Activated naive CD8-positive, alpha-beta T cell treated with anti-CD3 and anti-CD28 coated beads, Interleukin-2, amount 50 U/mL, for 24 hours (primary cell): ENCODE measurements at places on chromosomes 7 and 10.
A peak's percentile ranks its signal among the peaks of the same experiment; 100 is the strongest.

DNA sequence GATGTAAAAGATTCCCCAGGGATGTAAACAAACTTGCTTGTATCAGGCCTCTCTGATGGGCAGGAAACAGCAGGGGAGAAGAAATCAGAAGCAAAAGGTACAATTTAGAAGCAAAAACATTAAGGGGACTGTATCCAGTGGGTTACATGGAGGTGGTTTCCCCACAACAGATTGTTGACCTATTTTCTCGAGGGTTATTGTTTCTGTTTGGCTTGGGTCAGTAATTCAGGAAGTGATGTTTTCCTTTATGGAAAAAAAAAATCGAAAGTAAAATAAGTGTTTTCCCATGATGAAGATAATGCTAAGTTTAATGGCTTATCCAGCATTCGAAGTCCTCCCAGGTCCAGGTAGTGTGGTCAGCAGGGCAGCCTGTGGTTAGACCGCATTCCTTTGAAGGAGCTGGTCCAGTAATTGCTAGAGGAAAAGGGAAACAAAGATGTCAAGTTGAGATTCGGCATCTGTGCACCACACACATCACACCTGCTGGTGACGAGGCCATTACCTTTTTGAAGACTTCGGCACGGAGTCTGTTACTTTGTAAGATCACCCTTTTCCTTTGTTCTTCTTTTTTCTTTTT, 37.3 kb upstream of the ADAM12 start:
- no peak for DNase-seq

- no peak for DNase-seq
Measured at GRCh38 chr7:140679186-140679585, 6.4 kb downstream of the ADCK2 start.

DNA sequence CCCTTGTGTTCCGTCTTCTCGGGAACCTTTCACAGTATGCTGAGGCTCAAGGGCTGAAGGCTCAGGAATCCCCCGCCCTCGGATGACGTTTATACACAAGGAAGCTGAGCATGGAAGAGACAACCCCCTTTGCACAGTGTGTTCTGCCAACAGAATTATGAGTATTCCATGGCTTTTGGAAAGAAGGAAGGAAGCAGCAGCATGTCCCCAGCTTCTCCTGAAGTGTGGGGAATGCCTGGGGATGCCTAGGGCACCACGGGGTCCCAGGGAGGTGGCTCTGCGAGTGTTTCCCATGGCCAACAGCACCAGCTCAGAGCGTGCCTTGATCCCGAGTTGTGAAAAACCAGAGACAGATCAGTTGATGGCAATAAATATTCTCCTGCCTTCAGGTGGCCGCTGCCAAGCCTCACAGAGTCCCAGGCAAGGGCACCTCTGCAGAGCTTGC, 88.8 kb upstream of the DDC start:
- DNase-seq = no peak

DNA sequence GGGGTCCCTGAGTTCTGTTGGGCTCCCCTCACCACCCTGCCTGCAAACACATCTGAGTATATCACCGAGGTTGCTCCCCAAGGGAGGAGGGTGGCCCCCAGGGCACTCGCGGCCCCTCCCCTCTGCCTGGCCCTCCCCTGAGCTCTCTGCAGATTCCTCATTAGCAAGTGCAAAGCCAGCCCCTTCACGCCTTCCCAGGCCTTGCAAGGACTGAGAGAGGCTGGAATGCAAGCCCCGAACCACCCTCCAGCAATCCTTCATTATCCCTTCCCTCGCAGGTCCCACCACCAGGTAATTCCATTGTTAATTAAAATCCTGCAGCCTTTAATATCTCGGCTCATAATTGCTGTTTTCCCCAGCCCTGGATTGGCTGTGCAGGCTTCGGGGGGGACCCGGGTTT, 35.3 kb upstream of the MYL10 start:
- no peak for DNase-seq

DNA sequence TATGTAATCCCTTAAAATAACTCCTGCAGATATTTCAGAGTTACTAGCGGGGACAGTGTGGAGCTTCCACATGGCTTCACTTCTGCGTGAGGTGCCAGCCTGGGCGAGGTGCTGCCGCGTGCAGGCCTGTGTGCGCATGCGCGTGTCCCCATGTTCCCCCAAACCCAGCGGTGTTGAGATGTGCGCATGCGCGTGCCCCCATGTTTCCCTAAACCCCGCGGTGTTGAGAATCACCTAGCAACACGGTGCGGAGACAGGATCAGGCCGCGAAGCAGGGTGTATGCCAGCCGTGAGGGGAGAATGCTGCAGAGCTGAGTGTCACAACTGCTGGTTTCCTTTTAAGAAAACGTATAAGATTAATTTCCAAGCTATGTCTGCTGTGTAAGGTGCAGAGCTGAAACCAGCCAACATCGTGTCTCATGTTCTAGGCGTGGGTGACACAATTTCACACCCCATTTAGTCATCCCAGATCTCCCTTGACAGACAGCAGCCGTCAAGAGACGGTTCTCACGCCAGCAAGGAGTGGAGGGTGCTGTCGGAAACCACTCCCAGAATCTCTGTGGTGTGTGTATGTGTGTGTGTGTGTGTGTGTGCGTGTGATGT, 71.9 kb upstream of the ADARB2 start:
- no peak for DNase-seq

- DNase-seq = no peak
Measured at GRCh38 chr7:135827391-135827790, 78.8 kb upstream of the FAM180A start.

DNA sequence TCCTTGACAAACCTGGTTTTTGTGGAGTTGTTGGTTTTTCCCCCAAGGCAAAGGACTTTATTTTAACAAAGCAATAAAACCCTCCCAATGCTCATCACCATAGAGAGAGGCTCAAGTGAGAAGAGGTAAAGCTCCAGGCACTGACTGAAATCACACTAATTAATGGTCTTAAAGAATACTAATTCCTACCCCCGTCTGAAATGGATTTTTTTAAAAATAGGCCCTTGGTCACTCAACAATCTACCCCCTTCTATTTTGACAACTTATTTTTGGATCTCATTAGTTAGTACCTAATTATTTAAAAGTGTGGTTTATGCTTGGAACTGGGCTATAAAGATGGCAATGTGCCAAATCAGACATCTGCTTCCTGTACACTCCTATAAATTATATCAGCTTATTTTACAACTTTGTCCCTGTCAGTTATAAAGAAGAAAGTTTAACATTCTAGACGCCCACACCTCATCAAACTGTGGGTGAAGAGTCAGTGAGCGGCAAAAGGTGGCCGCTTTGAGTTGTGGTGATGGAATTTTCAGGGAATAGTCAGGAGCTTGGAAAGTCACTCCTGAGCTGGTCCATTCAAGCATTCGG, 10.6 kb downstream of the GLI3 start:
- DNase-seq = no peak

DNA sequence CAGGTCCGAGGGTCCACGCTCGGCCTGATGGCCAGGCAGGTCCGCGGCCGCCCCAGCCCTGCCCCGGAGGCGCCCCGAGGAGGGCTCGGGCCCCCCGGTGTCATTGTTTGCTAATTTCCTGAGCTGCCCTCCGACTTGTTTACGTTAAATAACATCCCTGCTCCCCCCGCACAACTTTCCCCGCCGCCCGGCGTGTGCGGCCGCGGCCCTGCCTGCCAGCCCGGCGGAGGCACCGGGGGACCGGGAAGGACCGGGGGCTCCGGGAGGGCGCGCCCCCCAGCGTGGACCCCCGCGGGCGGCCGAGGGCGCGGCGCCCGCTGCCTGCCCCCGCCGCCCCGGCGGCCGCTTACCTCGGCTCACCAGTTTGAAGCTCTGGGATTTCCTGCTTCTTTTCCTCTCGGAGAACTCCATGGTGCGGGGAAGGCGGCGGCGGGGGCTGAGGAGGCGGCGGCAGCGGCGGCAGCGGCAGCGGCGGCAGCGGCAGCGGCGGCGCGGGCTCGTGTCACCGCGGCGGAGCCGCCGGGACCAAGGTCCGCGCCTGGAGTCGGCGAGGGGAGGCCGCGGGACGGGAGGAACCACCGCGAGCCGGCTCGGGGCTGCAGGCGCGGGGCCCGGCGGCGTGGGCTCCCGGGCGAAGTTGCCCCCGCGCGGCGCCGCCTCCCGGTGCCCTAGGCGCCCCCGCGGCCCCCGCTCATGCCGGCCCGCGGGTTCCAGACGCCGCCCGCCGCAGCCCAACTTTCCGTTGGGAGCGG, 515 bp downstream of the BEND7 start:
- DNase-seq = peak; percentile 6

DNA sequence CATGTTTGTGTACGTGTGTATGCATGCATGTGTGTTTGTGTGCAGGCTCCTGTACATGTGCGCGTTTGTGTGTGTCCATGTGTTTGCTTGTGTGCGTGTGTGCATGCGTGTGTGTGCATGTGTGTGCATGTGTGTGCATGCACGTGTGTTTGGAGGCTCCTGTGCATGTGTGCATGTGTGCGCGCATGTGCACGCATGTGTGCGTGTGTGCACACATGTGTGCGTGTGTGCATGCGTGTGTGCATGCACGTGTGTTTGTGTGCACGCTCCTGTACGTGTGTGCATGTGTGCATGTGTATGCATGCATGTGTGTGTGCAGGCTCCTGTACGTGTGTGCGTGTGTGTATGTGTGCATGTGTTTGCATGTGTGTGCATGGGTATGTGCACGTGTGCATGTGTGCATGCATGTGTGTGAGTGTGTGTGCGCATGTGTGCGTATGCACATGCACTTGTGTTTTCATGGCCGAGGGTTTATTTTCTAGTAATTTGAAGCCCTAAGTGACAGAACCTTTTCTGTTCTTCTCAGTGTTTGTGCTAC, 59.2 kb downstream of the INPP5A start:
- DNase-seq = no peak

- DNase-seq = no peak
Measured at GRCh38 chr7:1354661-1355567, 104.4 kb downstream of the MICALL2 start.

DNA sequence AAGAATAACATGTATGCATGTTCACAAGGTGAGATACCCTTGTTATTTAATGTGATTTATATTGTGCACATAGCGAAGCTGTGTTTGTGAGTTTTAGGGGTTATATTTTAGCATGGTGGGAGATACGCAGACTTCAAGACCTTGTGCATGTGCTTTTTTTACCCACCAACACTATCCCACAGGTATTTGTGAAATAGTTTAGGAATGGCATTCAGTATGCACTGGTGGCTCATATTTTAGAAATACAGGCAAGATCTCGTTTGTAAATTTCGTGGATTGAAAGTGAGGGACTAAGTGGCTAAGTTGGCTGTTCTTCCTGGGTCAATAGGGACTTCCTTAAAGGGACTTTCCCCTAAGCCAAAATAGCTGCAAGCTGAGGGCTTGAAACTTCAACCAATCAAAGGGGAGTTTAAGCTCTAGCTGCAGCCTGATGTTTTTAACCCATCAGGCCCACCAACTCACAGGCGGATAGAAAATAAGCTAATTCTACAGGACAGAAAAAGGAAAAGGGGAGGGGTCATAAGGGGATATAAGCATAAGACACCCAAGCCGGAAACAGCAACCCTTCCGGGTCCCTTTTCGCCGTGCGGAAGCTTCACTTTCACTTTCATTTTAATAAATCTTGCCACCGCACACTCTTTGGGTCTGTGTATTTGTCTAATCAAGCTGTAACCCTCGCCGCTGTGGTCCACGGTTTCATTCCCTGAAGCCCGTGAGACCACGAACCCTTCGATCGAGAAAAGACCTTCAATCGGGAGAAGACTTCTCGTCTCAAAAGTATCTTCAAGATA, 291.0 kb downstream of the GPR158 start:
- no peak for DNase-seq

DNA sequence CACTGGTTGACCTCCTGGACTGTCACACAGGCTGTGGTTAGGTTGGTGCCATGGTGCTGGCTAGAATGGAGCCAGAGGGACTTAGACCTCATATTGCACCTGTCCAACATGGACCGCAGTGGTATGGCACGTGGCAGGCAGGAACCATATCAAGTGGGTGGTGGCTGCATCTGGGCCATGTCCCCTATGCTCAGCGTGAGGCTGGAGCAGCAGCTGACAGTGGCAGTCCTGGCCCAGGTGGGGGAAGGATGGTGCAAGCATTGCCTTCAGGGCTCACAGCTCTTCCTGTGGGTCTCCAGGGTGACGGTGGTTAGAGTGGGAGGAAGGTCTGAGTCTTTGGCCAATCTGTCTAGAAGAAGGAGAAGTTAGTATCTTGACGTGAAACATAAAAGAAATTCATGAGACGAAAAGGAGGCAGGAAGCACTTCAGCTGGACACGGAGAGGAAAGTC, 54.5 kb upstream of the PFKFB3 start:
- DNase-seq = no peak

GRCh38 chr10:125982260-125982948, 86.0 kb downstream of the FANK1 start:
- DNase-seq = peak; percentile 16

- no peak for DNase-seq
Measured at GRCh38 chr7:121510302-121510701, 114.2 kb upstream of the FAM3C start.

- DNase-seq = peak; percentile 23
Measured at GRCh38 chr7:132485600-132486273, 90.5 kb downstream of the PLXNA4 start.
